Amygdala (tissue), 56 donors: ENCODE measurements at places on chromosomes 12 and 14.

DNA sequence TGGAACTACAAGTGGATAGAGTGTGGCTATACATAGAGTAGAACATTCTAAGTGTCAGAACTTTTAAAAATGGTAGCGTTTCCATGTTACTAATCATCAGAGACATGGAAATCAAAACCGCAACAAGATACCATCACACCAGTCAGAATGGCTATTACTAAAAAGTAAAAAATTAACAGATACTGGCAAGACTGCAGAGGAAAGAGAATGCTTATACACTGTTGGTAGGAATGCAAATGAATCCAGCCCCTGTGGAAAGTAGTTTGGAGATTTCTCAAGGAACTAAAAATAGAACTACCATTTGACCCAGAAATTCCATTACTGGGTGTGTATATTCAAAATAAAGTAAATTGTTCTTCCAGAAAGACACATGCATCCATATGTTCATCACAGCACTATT lies 518.6 kb downstream of the NELL2 start:
- no peak for DNase-seq

GRCh38 chr12:92634202-92634601 lies 68.6 kb upstream of the PLEKHG7 start:
- DNase-seq: no peak

DNA sequence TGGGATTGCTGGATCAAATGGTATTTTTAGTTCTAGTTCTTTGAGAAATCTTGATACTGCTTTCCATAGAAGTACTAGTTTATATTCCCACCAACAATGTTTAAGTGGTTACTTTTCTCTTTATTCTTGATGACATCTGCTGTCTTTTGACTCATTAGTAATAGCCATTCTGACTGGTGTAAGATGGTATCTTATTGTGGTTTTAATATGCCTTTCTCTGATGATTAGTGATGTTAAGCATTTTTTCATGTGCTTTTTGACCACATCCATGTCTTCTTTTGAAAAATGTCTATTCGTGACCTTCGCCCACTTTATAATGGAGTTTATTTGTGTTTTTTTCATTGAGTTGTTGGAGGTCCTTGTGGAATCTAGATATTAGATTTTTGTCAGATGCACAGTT lies 865.7 kb downstream of the SLC6A15 start:
- no peak for DNase-seq

DNA sequence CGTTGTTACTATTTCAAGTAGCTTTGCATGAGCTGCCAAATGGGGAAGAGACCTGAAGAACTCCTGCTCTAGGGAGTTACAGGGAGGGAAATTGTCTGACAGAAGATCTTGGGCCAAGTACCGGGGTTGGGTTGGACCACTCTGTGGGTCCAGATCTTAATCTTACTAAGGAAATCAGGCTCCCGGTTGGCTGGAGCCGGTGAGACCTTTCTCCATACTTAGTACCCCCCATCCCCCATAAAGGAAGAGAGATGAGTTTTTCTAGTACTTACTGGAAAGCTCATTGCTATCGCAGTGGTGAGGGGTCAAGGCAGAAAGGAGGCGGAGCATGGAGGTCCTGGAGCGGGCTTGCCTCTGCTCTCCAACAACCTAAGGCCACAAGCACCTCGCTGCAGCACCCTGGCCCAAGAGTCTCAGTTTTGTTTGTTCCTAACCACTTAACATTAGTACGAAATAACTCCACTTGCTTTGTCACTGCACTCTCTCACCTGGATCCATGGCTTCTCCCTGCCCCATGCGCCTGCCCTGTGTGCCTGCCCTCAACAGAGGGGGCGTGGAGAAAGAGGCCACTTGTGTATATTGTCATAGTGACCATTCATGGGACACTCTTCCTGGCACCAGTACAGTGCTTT lies 6.8 kb upstream of the UNC119B start:
- no peak for DNase-seq

DNA sequence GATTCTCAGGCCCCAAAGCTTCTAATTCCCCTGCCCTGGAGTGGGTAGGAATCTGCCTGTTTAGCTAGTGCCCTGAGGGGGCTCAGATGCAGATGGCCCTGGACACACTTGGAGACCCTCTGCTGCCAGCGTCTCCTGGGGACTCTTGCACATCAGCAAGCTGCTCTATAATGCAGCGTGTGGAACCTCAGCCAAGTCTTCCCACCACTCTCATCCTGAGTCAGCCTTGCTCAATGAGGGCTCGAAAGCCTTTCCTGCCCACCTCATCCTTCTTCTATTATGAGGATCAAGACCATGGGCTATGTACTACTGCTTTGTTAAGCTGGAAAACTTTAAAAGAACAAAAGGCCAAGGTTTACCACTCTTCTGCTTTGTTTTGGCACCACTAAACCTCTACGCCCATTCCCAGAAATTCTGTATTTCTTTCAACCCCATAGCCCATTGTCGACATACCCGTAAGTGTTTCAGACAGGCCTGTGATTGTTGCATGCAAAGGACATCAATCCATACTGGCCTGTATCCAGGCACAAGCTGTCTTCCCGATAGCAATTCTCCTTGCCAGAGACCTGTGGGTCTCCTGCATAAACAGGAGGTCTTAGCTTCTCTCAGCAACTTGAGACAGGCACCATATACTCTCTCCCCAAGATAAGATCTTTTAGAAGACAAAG lies 246.9 kb downstream of the DPF3 start:
- DNase-seq: no peak

DNA sequence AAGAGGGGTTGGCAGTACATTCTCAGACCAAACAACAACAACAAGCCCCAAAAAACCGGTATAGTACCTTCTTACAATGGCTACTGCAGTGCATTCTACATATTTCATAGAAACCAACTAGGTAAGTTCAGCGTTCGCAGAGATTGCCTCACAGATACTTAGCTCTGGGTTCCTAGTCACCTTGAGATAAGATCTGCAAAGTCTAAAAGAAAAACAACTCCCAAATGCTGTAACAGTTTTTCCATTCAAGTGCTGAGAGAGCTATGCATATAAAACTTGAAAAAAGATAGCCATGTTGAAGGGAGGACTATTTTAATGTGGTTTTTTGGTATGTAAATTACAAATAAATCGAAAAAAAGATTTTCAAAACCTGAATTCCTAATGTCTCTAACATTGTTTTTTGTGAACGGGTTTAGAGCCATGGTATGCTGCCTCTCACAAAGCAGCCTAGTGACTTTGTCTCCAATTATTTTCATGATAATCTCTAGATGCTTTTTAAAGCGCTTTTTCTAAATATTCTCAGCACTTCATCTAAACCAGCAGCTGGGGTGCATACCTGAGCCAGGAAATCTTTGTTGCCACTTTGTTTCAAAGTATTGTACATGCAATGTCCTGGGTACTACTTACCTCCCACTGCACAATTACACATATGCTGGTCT lies 56.6 kb upstream of the CRACR2A start:
- no peak for DNase-seq

GRCh38 chr12:17971850-17972249 lies 118.1 kb downstream of the RERGL start:
- no peak for DNase-seq

- DNase-seq: no peak
Observed at GRCh38 chr12:68784015-68784414, 24.0 kb upstream of the MDM2 start.

- DNase-seq: no peak
Observed at GRCh38 chr14:93956514-93957332, 19.6 kb downstream of the ASB2 start.

DNA sequence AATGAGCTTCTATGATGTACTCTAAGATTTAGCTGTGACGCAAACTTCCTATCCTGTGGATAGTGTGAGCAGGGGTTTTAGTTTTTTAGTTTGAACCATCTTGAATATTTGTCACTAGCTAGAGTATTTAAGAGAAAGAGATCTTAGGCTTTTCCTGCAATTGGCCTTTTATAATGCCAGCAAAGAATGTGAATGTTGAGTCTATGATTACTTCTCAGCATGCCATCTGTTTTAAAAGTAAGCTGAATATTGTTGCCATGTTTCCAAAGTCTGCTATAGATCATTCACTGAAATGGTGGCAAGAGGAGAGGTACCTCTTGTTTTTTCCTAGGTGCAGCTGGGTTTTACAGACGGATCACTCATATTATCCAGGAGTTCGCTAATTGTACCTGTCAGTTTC lies 1783.6 kb upstream of the FLRT2 start:
- DNase-seq: no peak

- DNase-seq: no peak
Observed at GRCh38 chr12:46303039-46303666, 34.3 kb upstream of the SLC38A1 start.

- no peak for DNase-seq
Observed at GRCh38 chr12:69476276-69477017, 6.3 kb downstream of the FRS2 start.

- no peak for DNase-seq
Observed at GRCh38 chr14:82720946-82721345, 1187.3 kb upstream of the SEL1L start.

DNA sequence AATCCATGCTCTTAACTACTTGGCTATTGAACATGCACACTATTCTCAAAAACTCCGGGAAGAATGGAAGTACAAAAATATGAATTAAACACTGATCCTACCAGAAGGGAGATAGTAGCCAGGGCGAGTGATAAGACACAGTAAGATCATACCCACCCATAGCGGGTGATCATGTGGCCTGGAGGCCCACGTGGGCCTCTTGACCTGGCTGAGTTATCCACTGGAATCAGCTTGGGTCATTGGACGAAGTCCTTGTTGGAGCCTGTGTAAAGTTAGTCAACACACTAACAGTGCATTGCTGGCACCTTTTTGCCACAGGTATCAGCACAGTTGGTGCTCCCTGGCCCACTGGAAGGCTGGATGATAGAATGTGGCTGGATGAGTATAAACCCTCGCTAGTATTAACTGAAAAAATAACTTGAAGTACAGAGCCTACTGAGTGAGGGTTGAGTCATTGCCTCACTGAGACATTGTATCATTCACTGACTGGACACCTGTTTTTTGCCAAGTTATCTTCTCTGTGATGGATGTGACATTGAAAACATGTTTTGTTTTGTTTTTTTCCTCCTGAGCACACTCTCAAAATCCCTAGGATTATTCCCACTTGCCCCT lies 149.2 kb upstream of the FUT8 start:
- no peak for DNase-seq

DNA sequence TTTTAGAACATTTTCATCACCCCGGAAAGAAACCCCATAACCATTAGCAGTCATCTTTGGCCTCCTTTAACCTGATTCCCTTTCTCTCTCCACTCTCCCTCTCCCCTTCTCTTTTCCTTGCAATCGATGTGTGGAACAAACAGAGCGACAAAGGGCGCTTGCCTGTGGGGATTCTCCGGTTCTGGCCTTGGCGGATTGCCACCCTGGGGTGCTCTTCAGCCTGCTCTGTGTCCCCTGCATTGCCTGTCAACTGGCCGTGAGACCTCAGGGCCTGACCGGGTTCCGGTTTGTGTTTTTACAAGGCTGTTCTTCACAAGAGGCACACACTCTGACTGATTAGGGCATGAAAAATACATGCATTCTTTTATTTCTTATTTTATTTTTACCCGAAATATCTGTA lies 27.8 kb downstream of the LRTM2 start:
- DNase-seq: no peak

DNA sequence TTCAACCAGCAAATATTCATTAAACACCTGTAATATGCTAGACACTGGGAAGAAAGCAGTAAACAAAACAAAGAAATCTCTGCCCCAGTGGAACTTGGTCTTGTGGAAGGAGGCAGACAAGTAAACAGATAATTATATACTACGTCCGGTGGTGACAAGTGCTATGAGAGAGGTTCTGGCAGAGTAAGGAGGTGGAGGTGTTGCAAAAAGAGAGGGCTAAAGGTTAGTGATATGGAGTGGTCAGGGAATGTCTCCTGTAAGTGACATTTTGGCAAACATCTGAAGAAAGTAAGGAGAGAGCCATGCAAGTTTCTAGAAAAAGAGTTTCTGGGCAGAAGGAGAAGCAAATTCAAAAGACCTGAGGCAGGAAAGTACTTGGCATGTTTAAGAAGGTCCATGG lies 73.4 kb downstream of the RIC8B start:
- no peak for DNase-seq

DNA sequence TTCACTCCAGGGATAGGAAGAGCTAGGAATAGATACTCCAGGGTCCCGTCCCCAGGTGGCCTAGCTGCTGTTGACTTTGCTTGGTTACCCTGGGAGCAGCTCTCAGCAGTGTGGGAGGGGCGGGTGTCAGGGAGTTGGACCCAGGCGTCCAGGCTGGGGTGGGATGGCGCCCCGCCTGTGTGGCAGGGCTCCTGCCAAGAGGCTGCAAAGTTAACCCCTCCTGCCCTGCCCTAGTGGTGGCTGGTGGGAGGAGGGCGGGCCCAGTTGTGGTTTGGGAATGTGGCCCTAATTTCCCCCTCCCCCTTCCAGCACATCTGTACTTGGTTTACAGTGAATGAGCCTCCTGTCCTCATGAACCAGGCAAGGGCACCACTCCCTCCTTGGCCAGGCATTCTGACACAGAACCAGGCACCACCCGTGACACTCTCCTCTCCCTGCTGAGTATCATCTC lies 1.7 kb upstream of the RARG start:
- no peak for DNase-seq

DNA sequence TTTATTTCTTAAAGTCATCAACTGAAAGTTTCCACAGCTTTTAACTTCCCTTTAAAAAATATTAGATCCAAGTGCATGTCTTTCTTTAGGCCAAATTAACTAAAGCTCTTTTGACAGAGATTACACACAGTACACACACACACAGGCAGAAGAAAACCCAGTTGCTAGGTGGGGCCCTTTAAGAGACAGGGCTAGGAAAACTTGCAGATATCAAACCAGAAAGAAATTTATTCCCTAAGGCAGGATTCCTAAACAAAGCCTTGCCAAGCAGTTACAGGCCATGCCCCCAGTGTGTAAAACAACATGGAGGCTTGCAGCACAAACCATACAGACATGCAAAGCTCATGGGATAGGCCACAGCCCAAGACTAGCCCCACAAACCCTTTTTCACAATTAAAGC lies 123.4 kb downstream of the FSCB start:
- DNase-seq: no peak

GRCh38 chr12:52419656-52420055 lies 13.5 kb upstream of the KRT82 start:
- no peak for DNase-seq

- DNase-seq: no peak
Observed at GRCh38 chr14:90487031-90487430, 90.2 kb downstream of the CALM1 start.

DNA sequence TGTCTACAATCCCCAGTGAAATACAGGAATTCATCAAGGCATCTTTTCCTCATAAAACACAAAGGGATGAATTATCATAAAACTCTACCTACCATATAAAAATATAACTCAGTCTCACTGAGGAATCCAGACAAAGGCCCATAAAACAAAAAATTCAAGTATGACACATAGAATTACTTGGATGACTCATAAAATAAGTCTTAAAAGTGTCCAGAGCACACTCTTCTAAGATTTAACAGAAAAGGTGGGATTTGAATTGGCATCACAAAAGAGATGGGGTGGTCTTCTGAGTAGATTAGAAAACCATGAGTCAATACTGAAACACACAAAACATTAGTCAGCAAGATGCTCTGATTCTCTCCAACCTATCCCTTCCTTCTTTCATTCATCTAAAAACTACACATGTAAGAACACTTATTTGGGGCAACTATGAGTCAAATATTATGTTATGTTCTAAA lies 202.7 kb upstream of the GARIN6 start:
- DNase-seq: no peak

- no peak for DNase-seq
Observed at GRCh38 chr14:104712881-104713734, 10.9 kb upstream of the ADSS1 start.
